Astrocyte (in vitro differentiated cells and primary cell): ENCODE measurements at places on chromosomes 3 and 15. TPM values are rescaled to one million over a fixed set of nuclear protein-coding genes. Genes with fewer than 3 reads are reported as not detected.
A peak's percentile ranks its signal among the peaks of the same experiment; 100 is the strongest.

The ANKRD63 gene
- not detected in 2 replicates for total RNA-seq

The SRP14 gene
- total RNA-seq: 279 and 320 TPM in 2 replicates

The TF gene
- total RNA-seq: 0.34 and 1.3 TPM in 2 replicates

The CTXN2 gene
- not detected in 2 replicates for total RNA-seq

The CILP gene
- total RNA-seq: 1.1 and 3.6 TPM in 2 replicates

The MESP1 gene
- not detected in 2 replicates for total RNA-seq

The CPNE9 gene
- total RNA-seq: 0.20 TPM in 1 of 2 replicates, not detected in the other

GRCh38 chr3:10627884-10628572 lies 122.6 kb upstream of the ATP2B2 start:
- H3K36me3 ChIP-seq: no peaks in the 10 kb centered on the region
- no peaks in the 10 kb centered on the region for H3K4me1 ChIP-seq
- no peak overlapping the region for H3K4me3 ChIP-seq
- no peaks in the 10 kb centered on the region for H3K27me3 ChIP-seq
- no peak overlapping the region for H3K27ac ChIP-seq

DNA sequence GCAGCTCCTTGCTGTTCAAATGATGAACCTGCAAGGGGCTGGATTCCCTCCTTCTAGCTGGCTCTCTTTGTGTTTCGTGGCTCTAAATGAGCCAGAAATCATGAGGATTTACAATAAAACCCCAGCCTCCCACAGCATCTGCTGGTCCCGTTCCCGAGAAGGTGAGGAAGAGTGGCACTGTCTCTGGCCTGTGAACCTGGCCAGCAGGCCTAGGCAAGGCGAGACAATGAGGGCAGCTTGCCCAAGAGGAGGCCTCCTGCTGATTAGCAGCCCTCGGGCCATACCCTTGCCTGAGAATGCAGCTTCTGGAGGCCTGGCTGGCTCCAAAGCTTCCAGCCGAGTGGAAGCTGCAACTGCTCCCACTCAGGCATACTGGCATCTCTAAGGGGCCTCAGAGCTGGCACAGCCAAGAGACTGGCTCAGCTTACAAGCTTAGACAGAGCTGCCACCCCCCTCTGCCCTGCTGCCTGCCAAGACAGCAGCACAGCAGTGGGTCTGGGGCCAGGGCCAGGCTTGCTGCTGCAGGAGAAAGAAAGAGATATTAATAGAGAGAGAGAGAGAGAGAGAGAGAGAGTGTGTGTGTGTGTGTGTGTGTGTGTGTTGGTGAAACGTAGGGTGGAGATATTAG lies 76.5 kb downstream of the HMG20A start:
- no peaks in the 10 kb centered on the region for H3K36me3 ChIP-seq
- peaks cover 50% of the 10 kb centered on the region for H3K4me1 ChIP-seq
- peak overlapping the region; percentile 25 for H3K4me3 ChIP-seq
- no peaks in the 10 kb centered on the region for H3K27me3 ChIP-seq
- peak; percentile 45 for DNase-seq

DNA sequence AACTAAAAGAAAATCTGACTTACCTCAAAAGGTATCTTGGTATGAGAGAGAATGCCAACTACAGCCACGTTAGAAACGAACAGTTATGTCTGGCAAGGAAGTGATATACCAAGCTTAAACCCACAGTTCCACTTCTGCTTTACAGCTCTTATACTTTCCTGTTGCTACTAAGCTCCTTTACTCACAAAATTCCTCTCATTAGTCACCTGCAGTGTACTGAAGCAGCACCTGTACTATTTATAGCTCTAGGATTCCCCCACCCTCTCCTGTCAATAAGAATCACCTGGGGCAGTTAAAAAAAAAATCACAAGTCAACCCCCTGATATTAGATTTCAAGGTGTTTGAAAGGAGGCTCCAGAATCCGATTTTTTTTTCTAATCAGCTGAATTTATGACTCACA lies 2.9 kb upstream of the TMEM266 start:
- H3K36me3 ChIP-seq: no peaks in the 10 kb centered on the region
- no peak overlapping the region for H3K27ac ChIP-seq
- H3K4me3 ChIP-seq: no peak overlapping the region
- peaks cover 5% of the 10 kb centered on the region for H3K4me1 ChIP-seq

GRCh38 chr3:25707268-25707926 lies 42.7 kb upstream of the TOP2B start:
- no peak overlapping the region for H3K27ac ChIP-seq
- H3K27me3 ChIP-seq: no peaks in the 10 kb centered on the region
- DNase-seq: no peak
- H3K36me3 ChIP-seq: no peaks in the 10 kb centered on the region
- H3K4me3 ChIP-seq: no peak overlapping the region
- H3K4me1 ChIP-seq: no peaks in the 10 kb centered on the region

DNA sequence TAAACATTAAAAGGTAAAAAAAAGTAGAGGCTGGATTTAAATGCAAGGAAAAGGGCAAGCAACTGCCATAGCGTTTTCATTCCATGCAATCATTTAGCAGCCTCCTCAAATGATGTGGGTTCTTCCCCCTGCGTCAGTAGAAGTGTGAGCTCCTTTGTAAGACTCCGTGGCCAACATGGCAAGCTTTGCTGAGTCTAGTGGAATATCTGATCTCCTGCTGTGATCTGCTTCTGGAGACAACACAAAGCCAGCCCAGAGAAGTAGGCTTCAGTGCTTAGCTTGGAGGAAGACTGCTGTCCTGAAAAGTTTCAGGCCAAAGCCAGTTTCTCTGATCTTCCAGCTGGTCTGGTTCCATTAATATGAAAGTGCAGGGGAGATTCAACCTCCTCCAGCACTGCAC lies 70.4 kb downstream of the ARPP21 start:
- H3K4me1 ChIP-seq: no peaks in the 10 kb centered on the region
- no peaks in the 10 kb centered on the region for H3K27me3 ChIP-seq
- no peak overlapping the region for H3K27ac ChIP-seq
- no peak overlapping the region for H3K4me3 ChIP-seq

DNA sequence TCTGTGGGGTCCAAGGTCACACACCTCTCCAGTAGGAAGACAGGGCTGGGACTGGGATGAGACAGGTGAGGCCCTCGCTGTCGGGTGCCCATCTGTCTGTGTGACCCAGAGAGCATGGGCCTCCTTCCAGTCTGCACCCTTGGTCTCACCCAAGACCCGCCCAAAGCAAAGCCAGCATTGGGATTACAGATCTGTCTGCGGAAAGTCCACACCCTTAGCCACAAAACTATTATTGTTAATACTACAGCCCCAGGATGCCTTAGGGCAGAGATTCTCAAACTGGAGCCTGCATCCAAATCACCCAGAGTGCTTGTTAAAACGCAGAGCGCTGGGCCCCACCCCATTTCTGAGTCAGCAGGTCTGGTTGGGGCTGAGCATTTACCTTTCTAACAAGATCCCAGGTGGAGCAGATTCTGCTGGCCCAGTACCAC lies 58.5 kb upstream of the ZNF148 start:
- no peaks in the 10 kb centered on the region for H3K36me3 ChIP-seq
- no peak overlapping the region for H3K27ac ChIP-seq
- no peaks in the 10 kb centered on the region for H3K27me3 ChIP-seq
- H3K4me3 ChIP-seq: no peak overlapping the region
- no peak for DNase-seq

- no peaks in the 10 kb centered on the region for H3K27me3 ChIP-seq
- peak overlapping the region; percentile 72 for H3K27ac ChIP-seq
- DNase-seq: no peak
- peaks cover 7% of the 10 kb centered on the region for H3K4me1 ChIP-seq
- peak overlapping the region; percentile 77 for H3K4me3 ChIP-seq
- H3K36me3 ChIP-seq: peaks cover 9% of the 10 kb centered on the region
These were observed 513 bp downstream of the SS18L2 start for GRCh38 chr3:42590989-42591756.

DNA sequence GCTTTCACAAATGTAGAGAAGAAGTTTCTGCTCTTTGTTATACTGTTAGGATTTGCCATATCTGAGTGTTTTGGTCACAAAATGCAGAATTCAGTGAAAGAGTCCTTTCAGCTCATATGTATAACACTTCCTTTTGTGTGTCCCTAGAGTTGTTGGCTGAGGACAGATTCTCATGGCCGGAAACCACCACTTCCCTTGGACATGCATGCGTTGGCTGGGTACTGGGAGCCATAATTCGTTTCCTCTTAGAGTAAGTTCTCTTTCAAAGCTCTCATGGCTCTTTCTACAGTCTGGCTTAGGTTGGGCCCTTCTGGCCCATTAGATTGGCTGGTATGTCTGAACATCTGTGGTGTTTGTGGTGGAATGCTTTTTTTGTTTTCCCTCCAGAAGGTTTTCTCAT lies 298.5 kb downstream of the DIPK2A start:
- H3K36me3 ChIP-seq: no peaks in the 10 kb centered on the region
- H3K27me3 ChIP-seq: no peaks in the 10 kb centered on the region
- H3K4me1 ChIP-seq: no peaks in the 10 kb centered on the region

DNA sequence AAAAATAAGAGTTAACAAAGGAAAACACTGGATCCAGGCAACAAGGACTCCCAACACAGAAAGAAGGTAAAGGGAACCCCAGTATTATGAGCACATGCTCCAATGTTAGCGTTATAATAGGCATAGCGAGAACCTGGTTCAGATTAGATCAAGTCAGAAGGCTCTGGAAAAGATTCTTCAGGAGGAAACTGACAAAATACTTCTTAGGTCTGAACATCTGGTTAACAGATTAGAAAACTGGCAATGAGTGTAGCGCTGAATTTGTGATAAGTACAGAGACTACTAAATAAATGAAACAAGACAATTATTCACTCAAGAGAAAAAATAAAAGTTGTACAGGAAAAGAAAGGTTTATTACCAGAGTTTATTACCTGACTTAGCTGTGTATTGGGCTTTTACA lies 146.1 kb downstream of the DPH6 start:
- H3K27me3 ChIP-seq: no peaks in the 10 kb centered on the region
- no peaks in the 10 kb centered on the region for H3K36me3 ChIP-seq
- DNase-seq: peak; percentile 8
- H3K4me3 ChIP-seq: no peak overlapping the region

GRCh38 chr3:196903740-196904139 lies 36.0 kb downstream of the SENP5 start:
- DNase-seq: no peak
- H3K4me3 ChIP-seq: no peak overlapping the region
- H3K36me3 ChIP-seq: peaks cover 51% of the 10 kb centered on the region
- no peaks in the 10 kb centered on the region for H3K27me3 ChIP-seq
- H3K4me1 ChIP-seq: no peaks in the 10 kb centered on the region

DNA sequence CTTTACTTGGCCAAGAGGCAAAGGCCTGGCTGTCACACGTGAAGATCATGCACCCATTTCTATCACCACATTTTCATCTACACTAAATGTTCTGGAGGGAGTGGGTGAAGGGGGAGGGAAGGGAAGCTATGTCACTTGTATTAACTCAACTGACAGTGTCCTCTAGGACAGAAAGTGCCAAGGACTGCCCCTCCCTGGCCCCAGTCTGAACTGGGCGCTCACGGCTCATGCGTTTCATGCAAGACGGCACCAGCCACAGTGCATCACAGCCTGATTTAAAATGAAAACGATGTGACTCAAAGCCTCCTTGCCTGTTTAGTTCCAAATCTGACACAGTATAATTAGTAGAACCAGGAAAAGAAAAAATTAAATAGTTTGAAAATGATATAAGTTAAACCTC lies 20.8 kb upstream of the RAD18 start:
- peaks cover 12% of the 10 kb centered on the region for H3K27me3 ChIP-seq
- H3K4me1 ChIP-seq: no peaks in the 10 kb centered on the region
- no peak for DNase-seq
- no peaks in the 10 kb centered on the region for H3K36me3 ChIP-seq
- no peak overlapping the region for H3K4me3 ChIP-seq

- no peaks in the 10 kb centered on the region for H3K4me1 ChIP-seq
- no peak overlapping the region for H3K27ac ChIP-seq
- H3K27me3 ChIP-seq: no peaks in the 10 kb centered on the region
These were observed 1264.4 kb downstream of the ZPLD1 start for GRCh38 chr3:103699228-103699627.

DNA sequence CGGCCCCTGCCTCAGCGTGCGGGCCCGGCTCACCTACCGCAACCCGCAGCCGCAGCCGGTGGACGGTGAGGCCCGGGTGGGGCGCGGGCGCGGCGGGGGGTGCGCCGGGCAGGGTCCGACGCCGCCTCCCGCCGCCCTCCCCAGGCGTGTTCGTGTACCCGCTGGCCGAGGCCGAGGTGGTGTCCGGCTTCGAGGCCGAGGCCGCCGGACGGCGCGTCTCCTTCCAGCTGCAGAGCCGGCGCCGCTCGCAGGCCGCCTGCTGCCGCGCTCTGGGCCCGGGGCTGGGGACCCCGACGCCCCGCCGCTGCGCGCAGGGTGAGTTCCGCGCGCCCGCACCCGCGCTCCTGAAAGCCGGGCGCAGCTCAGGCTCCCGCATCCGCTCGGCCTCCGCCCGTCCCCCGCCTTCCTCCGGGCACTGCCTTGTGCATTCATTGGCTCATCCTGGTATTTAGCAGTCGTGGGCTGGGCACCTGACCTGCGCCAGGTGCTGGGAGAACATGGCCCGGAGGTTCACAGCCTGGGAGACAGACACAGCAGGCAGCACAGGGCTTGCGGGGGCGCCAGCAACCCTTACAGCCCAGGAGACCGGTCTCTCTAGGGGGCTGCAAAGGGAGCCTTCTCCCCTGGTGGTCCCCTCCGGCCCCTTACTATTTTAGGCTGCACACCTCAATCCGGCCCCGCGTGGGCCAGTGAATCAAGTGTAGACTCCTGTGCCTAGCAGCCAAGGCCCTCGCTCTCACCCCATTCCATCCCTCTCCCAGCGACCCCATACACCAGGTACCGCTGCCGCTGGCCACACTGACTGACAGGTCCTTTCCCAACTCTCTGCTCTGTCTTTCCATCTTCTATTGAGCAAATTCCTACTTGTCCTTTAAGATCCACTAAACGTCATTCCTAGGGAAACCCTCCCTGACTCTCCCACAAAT lies 1.5 kb downstream of the VWA5B2 start:
- H3K27me3 ChIP-seq: peaks cover 45% of the 10 kb centered on the region
- no peak overlapping the region for H3K4me3 ChIP-seq
- H3K36me3 ChIP-seq: no peaks in the 10 kb centered on the region
- H3K27ac ChIP-seq: no peak overlapping the region
- H3K4me1 ChIP-seq: peaks cover 13% of the 10 kb centered on the region

- H3K27ac ChIP-seq: no peak overlapping the region
- peaks cover 4% of the 10 kb centered on the region for H3K4me1 ChIP-seq
- H3K27me3 ChIP-seq: no peaks in the 10 kb centered on the region
- DNase-seq: no peak
- H3K36me3 ChIP-seq: no peaks in the 10 kb centered on the region
- no peak overlapping the region for H3K4me3 ChIP-seq
These were observed 18.4 kb downstream of the IREB2 start for GRCh38 chr15:78456426-78456825.

DNA sequence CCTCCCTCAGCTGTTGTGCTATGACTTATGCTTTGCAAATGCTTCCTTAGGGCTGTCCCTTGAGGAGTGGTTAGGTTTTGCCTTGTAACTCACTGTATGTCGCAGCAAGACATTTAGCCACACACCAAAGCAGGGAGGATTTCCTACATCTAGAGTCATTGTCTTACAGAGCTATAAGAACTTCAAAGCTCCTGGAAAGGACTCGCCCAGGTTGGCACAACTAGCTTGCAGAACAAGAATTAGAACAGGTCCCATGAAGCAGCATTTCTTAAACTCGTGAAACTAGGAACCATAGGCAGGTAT lies 19.4 kb upstream of the ACAP2 start:
- H3K4me3 ChIP-seq: no peak overlapping the region
- peaks cover 4% of the 10 kb centered on the region for H3K4me1 ChIP-seq
- no peak for DNase-seq
- no peaks in the 10 kb centered on the region for H3K36me3 ChIP-seq
